ENCODE measurements at places on chromosomes 5 and 9.

DNA sequence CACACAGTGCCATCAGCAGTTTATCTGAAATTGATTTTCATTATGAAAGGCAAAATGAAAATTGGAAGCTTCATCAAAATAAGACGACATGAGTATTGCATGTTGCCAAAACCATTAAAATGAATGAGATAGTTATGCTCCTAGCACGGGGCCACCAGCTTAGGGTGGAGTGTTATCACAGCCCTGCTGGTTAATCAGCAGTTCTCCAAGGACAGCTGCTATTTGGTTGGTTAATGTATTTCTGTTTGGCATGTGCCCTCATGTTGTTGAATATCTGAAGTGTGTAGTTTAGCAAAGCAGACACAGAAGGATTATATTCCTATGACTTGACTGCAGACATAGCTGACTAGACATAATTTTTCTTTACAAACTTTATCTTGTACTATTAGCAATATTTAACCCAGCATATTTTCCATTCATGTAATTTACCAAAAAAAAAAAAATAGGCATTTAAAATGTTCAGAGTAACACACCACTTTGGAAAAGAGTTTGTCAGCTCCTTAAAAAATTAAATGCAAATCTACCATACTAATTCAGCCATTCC lies 98.6 kb upstream of the PIK3R1 start:
- DNase-seq = no peak

DNA sequence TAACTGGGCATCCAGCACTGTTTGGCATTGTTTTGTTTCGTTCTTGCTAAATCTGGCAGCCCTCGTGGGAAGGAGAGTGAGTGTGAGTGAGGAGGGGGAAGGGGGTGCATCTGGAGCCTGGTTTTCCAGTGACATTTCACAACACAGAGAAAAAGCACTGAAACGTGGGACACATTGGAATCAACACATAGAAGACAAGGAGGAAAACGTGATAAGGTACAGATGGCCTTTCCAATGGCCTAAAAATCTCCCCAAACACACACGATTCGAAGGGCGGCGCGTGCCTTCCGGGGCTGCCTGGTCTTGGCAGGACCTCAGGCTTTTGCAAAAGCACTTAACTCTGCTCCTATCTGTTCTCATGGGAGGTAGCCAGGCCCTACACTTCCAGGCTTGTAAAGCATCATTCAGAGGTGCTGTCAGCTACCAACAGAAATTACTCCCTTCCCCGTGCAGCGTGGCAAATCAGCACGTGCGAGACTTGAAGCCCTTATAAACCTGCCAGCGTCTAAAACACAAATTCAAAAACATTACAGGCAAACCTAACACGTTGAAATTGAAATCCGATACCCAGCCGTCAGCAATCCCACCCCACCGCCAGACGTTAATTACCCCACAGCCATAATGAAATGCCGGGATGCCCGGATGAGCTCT lies 129.4 kb downstream of the OLFM1 start:
- no peak for DNase-seq

DNA sequence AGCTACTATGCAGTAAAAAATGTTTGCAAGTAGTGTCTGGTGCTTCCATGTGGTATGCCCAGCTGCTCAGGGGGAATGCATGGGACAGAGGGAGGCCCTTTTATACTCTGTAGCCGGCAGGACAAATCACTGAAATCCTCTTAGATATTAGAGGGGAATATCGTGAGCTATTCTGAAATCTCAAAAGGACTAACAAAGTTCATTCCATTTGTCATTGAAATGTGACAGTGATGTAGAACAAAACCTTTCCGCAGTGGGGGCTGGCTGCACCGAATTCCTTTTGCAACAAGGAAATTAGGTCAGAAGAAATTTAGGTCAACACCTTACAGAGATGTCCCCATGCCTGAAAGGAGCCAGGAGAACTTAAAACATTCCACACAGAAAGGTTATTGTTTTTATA lies 72.4 kb upstream of the MEF2C start:
- DNase-seq = no peak

- no peak for DNase-seq
Observed at GRCh38 chr5:43367909-43368669, 44.1 kb downstream of the CCL28 start.

GRCh38 chr9:101307051-101307450 lies 77.8 kb downstream of the BAAT start:
- no peak for DNase-seq

DNA sequence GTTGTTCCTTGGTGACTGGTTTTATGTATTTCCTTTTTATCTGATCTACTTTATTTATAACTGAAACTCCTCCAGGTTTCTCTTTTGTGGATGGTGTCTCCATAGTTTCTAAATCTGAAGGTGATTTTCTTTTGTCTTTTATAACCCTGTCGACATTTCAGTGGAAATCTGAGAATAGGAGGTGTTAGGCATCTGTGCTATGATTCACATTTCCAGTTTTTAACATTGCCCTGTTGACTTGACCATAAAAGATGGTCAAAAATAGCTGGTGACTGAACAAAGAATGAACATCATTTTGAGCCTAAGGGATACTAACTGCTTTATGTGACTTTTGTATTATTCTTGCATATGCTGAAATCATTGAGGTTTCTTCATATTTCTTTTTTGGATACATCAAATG lies 190.5 kb downstream of the PCSK1 start:
- DNase-seq = no peak

- no peak for DNase-seq
Observed at GRCh38 chr9:76680716-76681425, 83.4 kb upstream of the PCA3 start.

- DNase-seq = no peak
Observed at GRCh38 chr5:122195802-122196394, 66.6 kb downstream of the ZNF474 start.

DNA sequence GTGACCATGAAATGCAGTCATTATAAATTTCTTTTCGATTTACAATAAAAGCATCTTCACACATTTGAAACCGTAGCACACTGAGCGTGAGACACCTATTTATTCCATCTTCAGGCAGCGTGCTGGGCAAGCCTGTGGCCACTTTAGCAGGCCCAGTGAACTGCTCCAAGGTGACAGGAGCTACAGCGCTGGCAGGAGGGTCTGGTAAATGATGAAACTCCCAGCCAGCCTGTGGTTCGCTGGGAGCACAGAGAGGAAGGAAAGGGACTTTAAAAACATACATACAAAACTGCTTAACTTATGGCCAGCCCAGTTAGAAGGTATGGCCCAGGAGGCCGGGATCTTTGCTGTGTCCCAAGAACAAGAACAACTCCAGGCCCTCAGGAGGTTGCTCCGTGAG lies 5.1 kb downstream of the RAPGEF1 start:
- no peak for DNase-seq

DNA sequence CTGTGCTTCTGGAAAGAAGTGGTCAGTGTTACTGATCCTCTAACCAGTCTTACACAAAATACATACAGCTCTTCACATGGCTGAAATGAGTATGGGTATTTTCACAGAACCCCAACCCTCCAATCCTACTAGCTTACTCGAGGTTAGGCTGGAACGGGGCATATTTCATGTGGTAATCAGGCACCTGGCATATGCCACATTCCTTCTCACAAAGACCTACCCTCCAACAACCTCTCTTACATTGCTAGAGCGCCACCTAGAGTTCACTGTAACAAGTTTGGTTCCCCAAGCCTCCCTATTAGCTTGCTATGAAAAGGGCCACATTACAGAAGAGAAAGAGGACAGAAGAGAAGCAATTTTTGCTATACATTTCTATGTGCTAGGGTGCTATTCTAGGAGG lies 597.3 kb downstream of the PRELID2 start:
- DNase-seq = no peak
